ENCODE measurements at places on chromosomes 2 and 18. TPM values are rescaled to one million over a fixed set of nuclear protein-coding genes. Genes with fewer than 3 reads are reported as not detected.

LRRC30 gene
- not detected for total RNA-seq

DNA sequence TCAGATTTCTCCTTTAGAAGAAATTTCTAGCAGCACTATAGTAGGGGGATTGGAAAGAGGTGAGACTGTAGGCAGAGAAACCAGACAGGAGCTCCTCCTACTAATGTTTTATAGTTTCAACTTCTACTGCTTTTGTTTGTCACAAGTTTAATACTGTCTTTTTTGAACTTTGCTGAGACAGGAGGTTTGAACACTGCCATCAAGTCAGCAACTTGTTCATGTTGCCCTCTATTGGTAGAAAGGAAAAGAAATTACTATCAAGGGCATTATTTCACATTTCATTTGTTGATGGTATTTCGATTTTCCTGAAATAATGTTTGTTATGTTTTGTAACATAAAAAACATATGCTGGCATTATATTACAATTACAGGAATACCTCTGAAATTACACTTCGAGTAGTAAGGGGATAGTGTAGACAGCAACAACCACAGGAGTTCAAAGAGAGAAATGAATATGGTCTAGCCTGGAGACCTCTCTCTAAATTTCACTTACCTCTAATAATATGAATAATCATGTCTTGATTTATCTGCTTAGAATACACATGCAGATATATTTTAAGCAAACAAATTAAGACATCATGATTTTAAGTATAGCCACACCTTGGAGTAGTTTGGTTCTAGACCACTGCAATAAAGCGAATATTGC lies 12.4 kb upstream of the CCDC88A start:
- no peaks in the 10 kb centered on the region for H3K27me3 ChIP-seq
- H3K4me1 ChIP-seq: no peaks in the 10 kb centered on the region
- DNase-seq: no peak
- H3K4me3 ChIP-seq: no peak overlapping the region
- no peak overlapping the region for H3K27ac ChIP-seq

DNA sequence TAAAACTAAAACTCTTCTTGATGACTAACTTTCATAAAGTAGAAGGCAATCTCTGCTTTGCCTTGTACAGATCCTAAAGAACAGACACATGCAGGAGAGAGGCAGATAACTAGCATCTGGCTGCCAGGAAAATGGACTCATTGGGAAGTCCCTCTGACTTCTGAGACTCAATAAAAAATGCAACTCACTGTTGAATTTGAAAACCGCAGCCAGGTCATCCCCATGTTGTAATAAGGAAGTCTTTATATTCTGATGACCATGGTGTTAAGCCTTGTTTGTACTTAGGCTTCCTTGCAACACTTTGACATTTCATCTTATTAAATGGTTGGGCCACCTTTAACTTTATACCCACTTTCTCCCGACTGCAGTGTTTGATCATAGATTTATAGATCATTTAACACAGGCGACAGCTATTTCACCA lies 375.1 kb upstream of the KCNH7 start:
- H3K27ac ChIP-seq: no peak overlapping the region
- H3K27me3 ChIP-seq: no peaks in the 10 kb centered on the region
- no peaks in the 10 kb centered on the region for H3K4me1 ChIP-seq

- H3K27ac ChIP-seq: no peak overlapping the region
- no peak for DNase-seq
- H3K27me3 ChIP-seq: no peaks in the 10 kb centered on the region
- H3K4me3 ChIP-seq: no peak overlapping the region
- H3K36me3 ChIP-seq: no peaks in the 10 kb centered on the region
- H3K4me1 ChIP-seq: no peaks in the 10 kb centered on the region
Measured at GRCh38 chr2:64941801-64942200, 47.4 kb upstream of the SLC1A4 start.

TMEM182 gene
- total RNA-seq: 0.29 TPM

DNA sequence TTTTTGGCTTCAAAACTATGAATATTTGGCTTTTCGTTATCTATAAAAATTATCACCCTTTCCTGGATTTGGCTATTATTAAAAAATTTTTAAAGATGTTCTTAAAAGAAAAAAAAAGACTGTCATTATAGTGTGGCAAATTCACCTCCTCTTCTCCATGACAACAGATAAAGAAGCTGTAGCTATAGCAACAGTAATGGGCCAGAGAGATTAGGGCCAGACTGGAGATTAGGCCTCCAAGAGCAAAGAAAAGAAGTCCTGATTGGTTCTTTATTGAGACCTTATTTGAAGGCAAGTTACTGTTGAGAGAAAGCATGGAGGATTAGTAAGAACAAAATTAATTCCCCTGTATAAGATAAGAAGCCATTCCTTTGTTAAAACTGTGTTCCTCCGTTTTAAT lies 812.5 kb downstream of the DCC start:
- no peaks in the 10 kb centered on the region for H3K36me3 ChIP-seq
- DNase-seq: no peak
- no peaks in the 10 kb centered on the region for H3K27me3 ChIP-seq
- no peak overlapping the region for H3K4me3 ChIP-seq
- no peaks in the 10 kb centered on the region for H3K4me1 ChIP-seq

UGT1A10 gene
- total RNA-seq: not detected

CNDP2 gene
- total RNA-seq: 56.2 TPM

DNA sequence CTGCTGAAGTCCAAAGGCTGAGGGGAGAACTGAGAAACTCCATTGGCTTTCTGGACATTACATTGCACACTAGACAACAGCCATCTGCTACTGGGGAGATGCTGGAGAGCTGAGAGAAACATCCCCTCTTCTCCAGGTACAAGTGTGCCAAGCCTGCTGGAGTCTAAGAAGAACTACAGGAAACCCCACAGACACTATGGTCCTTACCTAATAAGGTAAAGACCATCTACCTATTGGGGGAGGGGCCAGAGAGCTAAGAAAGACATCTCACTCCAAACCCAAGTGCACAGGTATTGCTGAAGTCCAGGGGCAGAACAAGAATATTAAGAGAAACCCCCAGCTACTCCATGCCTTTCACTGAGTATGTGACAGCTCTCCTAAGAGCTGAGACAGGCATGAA lies 338.7 kb upstream of the NCKAP5 start:
- no peak overlapping the region for H3K4me3 ChIP-seq
- no peaks in the 10 kb centered on the region for H3K4me1 ChIP-seq
- H3K27ac ChIP-seq: no peak overlapping the region
- DNase-seq: no peak
- no peaks in the 10 kb centered on the region for H3K36me3 ChIP-seq

DNA sequence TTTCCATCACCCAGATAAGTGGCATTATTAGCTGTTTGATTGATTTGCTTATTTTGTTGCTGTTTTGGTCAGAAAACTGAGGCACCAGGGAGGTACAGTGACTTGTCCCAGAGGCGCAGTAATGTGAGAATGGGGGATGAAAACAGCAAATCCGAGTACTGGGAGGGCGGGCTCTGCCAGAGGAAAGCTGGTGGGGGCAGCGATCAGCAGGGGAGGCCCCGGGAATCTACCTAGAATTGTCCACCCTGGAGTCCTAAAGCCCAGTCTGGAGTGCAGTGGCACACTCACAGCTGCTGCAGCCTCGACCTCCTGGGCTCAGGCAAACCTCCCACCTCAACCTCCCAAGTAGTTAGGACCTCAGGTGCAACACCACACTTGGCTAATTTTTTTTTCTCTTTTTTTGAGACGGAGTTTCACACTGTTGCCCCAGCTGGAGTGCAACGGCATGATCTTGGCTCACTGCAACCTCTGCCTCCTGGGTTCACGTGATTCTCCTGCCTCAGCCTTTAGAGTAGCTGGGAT lies 17.0 kb upstream of the PTMA start:
- no peak for DNase-seq
- no peaks in the 10 kb centered on the region for H3K27me3 ChIP-seq
- H3K36me3 ChIP-seq: no peaks in the 10 kb centered on the region
- no peaks in the 10 kb centered on the region for H3K4me1 ChIP-seq
- no peak overlapping the region for H3K27ac ChIP-seq

PLEK gene
- total RNA-seq: 7.5 TPM

ARHGAP15 gene
- 4.4 TPM for total RNA-seq

COLEC12 gene
- 28.4 TPM for total RNA-seq

ELOA2 gene
- not detected for total RNA-seq

KCNG2 gene
- 0.59 TPM for total RNA-seq

DNA sequence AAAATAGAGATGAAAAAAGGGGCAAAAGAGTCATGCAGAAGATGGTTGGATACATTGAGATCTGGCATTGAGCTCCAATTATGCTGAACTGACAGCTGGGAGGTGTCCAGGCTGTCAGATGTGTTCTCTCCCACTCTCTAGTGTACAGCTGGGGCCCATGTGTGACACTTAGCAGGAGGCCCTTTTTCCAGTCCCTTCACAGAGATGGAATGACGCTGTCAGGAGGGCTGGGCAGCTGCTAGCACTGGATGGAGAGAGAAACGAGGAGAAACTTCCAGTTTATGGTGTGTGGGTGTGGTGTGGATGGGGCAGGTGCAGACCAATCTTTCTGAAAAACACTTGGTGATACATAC lies 437.7 kb upstream of the HS6ST1 start:
- no peak for DNase-seq
- no peaks in the 10 kb centered on the region for H3K36me3 ChIP-seq
- no peaks in the 10 kb centered on the region for H3K4me1 ChIP-seq
- H3K4me3 ChIP-seq: no peak overlapping the region
- H3K27ac ChIP-seq: no peak overlapping the region

CTAGE1 gene
- not detected for total RNA-seq

DPP10 gene
- total RNA-seq: not detected

DNA sequence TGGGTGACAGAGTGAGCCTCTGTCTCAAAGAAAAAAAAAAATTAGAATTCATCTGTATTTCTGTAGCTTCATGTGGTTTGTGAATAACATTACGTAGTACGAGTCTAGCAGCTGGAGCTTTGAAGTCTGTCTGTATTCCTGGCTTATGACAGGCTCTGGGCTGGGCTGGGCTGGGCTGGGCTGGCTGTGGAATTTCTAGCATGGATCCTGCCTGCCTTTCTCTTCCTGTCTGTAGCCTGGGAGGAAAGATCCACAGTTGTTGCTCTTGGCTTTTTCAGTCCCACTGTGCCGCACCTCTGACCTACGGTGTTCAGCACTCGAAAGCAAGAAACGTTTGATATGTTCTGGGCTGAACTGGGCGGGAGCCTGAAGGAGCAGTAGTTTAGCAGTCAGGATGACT lies 55.4 kb downstream of the BOLA3 start:
- no peaks in the 10 kb centered on the region for H3K27me3 ChIP-seq
- no peaks in the 10 kb centered on the region for H3K36me3 ChIP-seq
- H3K4me1 ChIP-seq: no peaks in the 10 kb centered on the region
- no peak for DNase-seq

DNA sequence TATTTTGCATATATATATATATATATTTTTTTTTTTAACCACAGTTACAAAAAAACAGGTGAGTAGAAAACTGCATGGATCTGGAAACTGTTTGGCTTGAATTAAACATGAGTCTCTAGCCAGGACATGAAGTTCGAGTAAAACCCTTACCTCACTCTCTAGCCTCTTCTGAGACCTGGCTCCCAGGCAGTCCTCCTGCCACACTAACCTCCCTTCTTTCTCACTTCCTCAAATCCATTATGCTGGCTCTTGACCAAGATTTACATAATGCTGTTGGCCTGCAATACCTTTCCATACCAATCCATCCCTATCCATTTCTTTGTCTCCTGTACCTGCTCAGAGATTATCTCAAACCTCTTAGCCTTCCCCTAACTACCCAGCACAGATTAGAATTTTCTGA lies 34.0 kb downstream of the PIGN start:
- H3K36me3 ChIP-seq: no peaks in the 10 kb centered on the region
- H3K27ac ChIP-seq: no peak overlapping the region
- H3K4me1 ChIP-seq: no peaks in the 10 kb centered on the region
- no peak for DNase-seq
- H3K27me3 ChIP-seq: no peaks in the 10 kb centered on the region

DNA sequence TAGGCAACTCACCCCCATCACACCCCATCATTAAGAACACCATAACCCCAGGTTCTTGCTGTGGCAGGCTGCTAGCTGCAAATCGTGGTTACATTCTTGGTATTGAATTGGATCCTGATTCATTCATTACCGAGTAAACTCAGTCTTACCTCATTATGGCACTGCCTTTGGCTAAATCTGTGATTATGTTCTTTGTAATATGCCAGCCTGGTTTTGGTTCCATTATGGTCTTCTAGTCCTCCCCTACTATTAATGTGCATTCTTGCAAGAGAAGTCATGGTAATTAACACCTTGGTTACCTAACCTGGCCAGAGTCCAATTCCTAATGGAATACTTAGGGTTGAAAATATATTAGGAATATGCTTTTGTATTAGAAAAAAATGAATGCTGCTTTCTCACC lies 258.9 kb upstream of the APCDD1 start:
- H3K4me3 ChIP-seq: no peak overlapping the region
- no peaks in the 10 kb centered on the region for H3K27me3 ChIP-seq
- H3K36me3 ChIP-seq: no peaks in the 10 kb centered on the region

- no peak overlapping the region for H3K27ac ChIP-seq
- H3K4me1 ChIP-seq: no peaks in the 10 kb centered on the region
- no peaks in the 10 kb centered on the region for H3K27me3 ChIP-seq
- DNase-seq: no peak
- no peaks in the 10 kb centered on the region for H3K36me3 ChIP-seq
- no peak overlapping the region for H3K4me3 ChIP-seq
Measured at GRCh38 chr2:70922235-70923234, 13.2 kb upstream of the ATP6V1B1 start.

DNA sequence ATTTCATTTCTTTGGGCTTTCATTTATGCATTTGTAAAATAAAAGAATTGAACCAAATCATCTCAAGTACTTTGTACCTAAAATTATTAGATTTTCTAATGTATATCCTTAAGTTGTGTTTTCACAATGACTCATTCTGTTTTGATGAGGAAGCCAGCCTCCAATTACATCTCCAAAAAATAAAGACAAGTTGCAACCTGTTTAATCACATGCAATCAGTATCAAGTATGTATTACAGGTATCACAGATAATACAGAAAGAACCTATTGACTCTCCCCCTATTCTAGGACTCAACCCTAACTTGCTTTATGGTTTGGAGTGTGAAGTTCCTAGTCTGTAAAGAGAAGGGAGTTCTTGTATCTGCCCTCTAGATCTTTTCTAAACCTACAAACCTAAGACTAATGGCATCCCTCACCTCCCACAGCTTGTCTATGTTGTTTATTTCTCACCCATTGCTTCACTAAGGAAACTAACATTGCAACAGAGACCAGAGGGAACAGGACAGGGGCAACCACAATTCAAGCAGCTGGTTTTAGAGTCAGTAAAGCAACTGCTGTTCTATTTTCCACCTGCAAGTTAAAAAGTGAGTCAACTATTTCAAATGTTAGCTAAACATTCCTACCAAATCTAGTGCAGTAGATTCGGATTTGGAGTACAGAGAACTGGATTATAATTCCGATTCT lies 141.1 kb upstream of the ETAA1 start:
- H3K4me1 ChIP-seq: peaks cover 1% of the 10 kb centered on the region
- H3K27ac ChIP-seq: no peak overlapping the region
- H3K36me3 ChIP-seq: no peaks in the 10 kb centered on the region
- no peaks in the 10 kb centered on the region for H3K27me3 ChIP-seq
- no peak for DNase-seq

DNA sequence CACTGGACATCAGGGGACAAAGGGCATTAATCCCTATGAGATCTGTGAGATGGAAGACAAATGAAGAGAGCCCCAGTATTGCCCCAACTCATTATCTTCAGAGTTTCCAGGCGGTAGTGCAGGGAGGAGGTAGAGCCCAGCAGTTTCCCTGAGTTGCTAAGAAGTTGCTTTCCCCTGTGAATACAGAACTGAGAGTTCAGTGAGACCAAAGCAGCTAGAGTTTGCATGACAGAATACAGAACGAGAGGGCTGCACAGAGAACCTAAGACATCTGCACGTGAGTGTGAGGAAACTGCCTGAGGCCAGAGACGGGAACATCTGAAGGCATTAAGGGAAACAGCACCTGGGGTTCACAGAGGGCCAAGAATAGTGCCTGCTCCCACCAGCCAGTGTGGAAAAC lies 18.1 kb upstream of the PGAP1 start:
- H3K36me3 ChIP-seq: no peaks in the 10 kb centered on the region
- no peak for DNase-seq

Data from uterus (tissue), 4 donors.